Stimulated activated CD4-positive, alpha-beta T cell treated with anti-CD3 and anti-CD28 coated beads, Interleukin-2, amount 100 ng/mL, for 4 hours (primary cell): ENCODE measurements at places on chromosomes 12 and 14.

DNA sequence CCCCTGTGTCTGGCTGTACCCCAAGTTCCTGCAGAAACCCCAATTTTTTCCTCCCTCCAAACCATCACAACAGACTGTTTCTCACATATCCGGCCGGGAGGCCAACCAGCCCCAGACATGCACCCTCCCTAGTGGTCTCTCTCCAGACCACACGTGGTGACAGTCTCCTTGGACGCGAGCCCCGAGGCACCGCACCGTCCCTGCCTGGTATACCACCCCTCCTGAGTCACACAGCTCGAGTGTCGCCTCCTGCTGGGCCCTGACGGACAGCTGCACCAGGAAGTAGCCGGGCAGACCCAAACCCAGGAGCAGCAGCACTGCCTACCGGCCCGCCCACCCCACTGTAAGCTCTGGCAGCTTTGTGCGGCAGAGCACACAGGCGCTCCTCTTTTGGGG is 97.4 kb downstream of the RFLNA start:
- DNase-seq: no peak

- DNase-seq: no peak
Measured at GRCh38 chr14:22218728-22219127, 370.3 kb downstream of the DAD1 start.

DNA sequence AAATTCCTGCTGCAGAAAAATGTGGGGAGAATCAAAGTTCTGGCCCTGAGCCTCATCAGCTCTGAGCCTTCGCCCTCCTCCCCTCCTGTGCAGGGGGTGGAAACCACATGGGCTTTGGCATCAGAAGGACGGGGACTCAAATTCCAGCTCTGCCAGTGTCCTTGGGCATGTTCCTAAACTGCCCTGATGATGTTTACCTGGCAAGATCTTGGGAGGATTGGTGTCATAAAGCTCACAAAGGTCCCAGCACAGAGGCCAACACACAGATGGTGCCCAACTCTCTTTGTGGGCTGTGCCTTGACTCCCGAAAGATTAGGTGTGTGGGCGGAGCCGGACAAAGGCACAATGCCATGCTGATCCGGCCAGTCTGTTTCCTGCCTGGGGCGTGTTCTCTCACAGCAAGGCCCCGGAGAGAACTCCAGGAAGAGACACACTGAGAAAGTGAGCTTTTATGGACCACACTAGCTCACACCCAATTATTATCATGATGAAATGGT is 20.5 kb upstream of the CLMN start:
- no peak for DNase-seq

GRCh38 chr12:122788387-122788786 is 14.0 kb downstream of the CCDC62 start:
- DNase-seq: no peak
